ENCODE measurements at places on chromosomes 6 and 20.

- DNase-seq = no peak
Observed at GRCh38 chr6:17022604-17023003, 79.2 kb upstream of the STMND1 start.

DNA sequence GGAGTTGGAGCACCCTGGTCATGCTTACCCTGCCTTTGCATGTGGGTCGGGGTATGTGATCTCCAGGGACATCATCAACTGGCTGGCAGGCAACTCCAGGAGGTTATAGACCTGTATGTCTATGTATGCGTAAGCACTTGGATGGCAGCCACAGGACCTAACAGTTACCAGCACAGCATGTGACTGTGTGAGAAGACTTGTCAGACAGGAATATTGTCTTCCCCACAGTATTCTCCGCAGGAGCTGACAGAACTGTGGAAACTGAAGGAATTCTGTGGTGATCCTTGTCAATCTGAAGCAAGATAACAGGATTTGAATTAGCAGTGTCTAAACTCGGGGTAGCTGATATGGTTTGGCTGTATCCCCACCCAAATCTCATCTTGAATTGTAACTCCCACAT, 59.2 kb downstream of the TMEM244 start:
- DNase-seq = no peak

- DNase-seq = no peak
Observed at GRCh38 chr6:7073821-7074525, 33.8 kb upstream of the RREB1 start.

DNA sequence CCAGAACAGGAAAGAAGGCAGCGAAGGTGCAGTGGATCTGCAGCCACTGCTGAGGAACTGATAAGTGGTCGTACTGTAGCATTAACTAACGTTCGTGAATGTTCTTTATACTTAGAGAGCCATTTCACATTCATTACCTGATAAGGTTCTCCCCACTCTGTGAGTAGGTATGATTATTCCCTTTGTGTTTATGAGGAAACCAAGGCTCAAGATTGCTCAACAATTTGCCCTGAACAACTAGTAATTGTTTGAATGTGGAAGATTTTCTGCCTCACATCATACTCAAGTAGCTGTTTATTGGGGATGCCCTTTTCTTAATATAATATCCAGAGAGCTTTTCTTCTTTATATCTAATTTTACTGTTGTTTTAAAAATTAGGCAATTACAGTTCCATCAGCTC, 24.9 kb upstream of the ELOVL5 start:
- DNase-seq = no peak

DNA sequence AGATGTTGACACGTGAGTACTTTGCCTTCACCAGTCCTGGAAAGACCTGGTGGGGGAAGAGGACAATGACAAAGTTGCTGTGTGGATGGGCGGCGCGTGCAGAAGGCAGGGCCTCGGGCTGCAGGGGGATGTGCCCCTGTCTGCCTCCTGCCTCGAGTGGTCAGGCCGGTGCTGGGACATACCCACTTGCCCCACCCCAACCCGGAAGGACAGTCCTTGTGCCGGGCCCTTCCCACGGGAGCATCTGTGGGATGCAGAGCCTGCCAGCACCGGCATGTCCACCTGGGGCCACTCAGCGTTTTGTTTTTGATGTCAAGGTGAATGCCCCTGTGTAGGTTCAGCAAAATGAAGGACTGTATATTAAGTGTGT, 60.5 kb upstream of the BHLHE23 start:
- DNase-seq = no peak

GRCh38 chr6:18495236-18495635, 108.1 kb downstream of the RNF144B start:
- DNase-seq = no peak

- DNase-seq = no peak
Observed at GRCh38 chr20:9637889-9638288, 123.5 kb downstream of the LAMP5 start.

Measured in GF-D8 (cell line).